ENCODE measurements at places on chromosomes 1 and 21.

DNA sequence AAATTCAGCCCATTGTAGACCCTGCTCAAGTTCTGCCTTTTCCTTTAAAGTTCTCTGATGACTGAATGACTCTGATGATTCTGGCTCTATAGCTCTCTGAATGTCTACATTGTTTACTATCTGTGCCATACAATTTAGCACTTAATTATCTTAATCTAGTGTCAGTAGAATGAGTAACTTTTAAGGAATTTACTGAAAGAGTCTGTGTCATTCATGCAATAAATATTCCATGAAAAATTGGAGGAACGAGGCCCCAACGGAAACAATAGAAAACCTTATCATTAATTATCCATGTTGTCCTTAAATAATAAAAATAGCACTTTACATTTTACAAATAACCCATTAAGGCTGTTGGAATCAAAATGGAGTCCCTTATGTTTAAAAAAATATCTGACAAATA is 77.8 kb downstream of the SLC44A5 start:
- DNase-seq: no peak

GRCh38 chr1:84283381-84283780 is 18.1 kb upstream of the SAMD13 start:
- no peak for DNase-seq

DNA sequence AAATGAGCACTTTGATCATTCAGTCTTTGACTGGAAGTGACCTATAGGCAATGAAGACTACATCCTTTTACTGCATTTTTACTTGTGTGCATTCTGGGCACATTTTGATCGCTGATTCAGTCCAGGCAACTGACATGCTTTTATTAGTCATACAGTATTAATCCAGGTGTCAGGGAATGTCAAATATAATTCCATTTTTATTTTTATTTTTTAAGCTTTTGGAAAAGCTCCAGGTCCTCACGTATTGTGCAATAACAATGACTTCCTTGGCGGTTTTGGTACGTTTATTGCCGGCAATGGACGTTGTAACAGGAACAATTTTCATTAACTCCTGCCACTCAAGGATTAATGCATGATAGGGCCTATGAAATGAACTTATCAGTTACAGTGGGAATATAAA is 302.6 kb upstream of the PTBP2 start:
- no peak for DNase-seq

GRCh38 chr1:84836145-84836544 is 56.9 kb downstream of the LPAR3 start:
- DNase-seq: no peak

DNA sequence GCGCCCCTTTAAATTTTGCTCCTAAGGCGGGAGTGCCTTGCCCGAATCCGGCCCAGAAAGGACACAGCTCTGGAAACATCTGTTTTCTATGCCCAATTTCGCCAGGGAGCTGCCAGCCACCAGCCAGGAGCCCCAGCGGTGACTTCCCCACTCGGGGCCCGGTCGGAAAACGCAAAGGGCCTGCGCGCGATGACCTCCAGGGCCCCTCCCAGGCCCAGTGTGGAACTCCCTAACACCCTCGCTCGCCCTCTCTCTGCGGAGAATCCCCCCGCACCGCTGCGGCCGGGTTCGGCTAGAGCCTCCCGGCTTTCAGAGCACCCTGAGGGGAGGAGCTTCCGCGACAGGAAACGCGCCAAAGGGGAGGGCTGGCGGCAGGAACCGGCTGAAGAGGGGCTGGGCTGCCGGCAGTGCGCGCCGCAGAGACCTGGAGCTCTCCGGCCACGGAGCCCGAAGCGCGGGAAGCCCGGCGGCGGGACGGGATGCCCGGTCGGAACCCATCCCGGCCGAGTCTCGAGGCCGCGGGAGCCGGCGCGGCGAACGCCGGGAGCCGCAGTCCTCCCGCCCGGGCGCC is 505 bp downstream of the CLSPN start:
- peak; percentile 95 for DNase-seq
